Testis (tissue), 5 donors: ENCODE measurements at places on chromosomes 11 and 22. TPM values are rescaled to one million over a fixed set of nuclear protein-coding genes. Genes with fewer than 3 reads are reported as not detected.

ARL14EP gene
- polyA plus RNA-seq = 33.9 TPM

DLG2 gene
- 23.0 TPM for polyA plus RNA-seq

PPM1F gene
- polyA plus RNA-seq = 17.4 TPM

DNA sequence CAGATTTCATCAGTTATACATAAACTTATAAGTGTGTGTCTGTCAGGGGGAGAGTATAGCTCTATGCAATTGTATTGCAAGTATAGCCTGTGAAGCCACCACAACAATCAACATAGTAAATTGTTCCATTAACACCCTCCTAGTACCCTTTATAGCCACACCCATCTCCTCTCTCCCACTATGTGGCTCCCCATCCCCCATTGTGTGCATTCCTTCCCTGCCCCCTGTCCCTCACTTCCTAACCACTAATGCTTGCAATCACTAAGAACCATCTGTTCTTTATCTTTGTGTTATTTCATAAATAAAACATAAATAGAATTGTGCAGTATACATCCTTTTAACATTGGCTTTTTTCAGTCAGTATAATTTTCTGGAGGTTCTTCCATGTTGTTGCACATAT, 83.1 kb upstream of the SLC5A12 start:
- no peak for DNase-seq

DNA sequence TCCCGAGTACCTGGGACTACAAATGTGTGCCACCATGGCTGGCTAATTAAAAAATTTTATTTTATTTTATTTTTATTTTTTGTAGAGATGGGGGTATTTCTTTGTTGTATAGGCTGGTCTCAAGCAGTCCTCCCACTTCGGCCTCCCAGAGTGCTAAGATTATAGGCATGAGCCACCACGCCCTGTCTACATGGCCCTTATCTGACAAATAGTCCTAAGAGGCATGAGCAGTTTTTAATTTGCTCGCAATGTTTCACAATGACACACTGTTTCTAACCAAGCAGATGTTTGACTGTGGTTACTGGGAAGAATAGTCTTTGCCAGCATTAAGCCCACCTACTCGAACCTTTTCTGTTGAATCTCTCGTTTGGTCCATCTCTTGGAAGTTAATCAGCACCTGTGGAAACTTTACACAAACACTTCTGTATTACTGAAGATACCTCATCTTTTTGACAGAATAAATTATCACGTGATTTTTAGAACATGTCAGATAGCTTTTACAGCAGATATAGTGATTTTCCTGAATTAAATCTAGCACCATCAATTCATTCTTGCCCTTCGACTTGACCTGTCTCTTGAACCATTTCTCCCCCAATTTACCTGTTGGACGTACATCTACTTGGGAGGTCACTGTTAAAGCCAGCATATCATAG, 71.4 kb downstream of the MTMR3 start:
- no peak for DNase-seq

- DNase-seq = no peak
Measured at GRCh38 chr11:100602716-100603115, 84.4 kb upstream of the ARHGAP42 start.

GRCh38 chr22:31647523-31648320, 14.3 kb downstream of the PISD start:
- no peak for DNase-seq

DNA sequence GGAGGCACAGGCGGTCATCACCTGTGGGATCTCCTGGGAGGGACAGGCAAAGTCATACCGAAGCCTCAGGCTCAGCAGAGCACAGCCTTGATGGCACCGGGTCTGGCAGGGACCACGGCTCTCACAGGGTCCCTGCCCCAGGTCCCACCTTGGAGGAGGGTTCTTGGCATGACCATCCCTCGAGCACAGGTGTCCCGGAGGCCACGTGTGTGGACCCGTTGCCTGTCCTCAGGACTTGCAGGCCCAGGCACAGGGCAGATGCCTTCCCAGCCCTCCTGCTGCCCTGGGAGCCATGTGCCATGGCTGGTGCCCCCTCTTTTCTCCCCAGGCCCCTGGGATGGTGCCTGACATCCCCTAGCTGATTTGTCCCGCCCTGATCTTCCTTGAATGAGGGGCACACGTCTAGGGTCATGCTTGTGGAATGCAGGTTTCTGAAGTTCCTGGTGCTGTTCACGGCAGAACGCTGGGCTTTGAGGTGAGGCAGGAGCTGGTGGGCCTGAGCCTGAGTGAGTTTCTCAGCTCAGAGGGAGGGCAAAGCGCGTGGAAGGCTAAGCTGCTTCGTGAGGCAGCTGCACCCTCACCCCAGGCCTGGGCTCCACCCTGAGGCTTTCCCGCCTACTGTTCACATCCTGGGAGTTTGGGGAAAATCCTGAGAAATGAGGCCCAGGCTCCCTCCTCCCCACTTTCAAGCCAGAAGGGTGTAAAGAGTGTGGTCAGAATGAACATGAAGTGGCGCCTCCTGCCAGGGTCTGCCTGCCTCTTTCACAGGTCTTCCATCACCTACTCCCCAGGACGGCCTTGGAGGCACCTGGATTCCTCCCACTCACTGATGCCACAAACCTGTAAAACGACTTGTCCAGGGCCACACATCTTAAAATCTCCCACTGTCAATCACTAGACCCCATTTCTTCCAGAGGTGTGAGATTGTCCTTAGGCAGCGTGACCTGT, 325.8 kb upstream of the B3GAT1 start:
- DNase-seq = no peak

GRCh38 chr22:30340911-30341685, 14.4 kb upstream of the TBC1D10A start:
- peak; percentile 78 for DNase-seq

DNA sequence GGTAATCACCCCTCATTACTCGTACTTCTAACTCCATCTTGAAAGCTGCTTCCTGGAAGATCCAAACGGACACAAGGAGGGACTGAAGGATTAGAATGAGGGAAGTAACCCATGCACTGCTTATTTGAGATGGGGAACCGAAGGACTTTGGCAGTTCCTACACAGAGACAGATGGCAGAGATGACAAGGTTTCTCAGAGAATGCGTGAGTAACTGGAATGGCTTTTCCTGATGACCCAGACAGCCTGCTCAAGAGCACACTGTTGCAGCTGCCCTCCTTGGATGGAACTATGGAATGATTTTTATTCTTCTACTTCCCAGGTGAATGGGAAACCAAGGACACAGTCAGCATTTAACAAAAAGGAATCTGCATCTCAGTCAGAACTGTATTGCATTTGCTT, 7.3 kb downstream of the KCNJ11 start:
- no peak for DNase-seq

DNA sequence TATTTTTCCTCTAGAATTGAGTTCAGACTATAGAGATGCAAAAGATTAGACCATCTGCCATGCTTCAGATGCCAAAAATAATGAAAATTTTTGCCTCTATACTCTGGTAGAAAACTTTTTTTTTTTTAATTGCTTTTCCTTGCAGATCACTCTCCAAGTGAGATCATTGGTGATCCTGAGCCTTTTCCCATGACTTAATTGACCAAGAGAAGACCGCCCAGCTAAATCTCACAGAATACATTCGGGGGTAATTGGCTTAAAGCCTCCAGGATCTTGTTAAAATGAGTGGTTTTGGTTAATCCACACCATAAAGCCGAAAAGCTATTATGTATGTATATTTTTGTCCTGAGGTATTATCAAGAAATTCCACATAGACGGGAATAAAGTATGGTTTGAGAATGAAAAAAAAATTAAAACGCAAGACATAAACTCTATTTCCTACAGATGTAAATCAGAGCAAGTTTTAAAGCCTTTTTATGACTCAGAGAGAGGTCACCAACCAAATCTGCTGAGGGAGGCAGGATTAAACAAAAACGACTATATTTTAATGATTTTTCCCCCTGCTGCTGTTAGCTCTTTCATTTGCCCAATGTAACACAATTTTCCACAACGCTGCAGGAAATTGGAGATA, 64.0 kb downstream of the PARVA start:
- no peak for DNase-seq

GRCh38 chr11:65224930-65225278, 36.9 kb upstream of the POLA2 start:
- DNase-seq = peak; percentile 27

GRCh38 chr11:84899740-84900139, 727.4 kb downstream of the DLG2 start:
- DNase-seq = no peak

- DNase-seq = no peak
Measured at GRCh38 chr11:112290493-112290850, 29.8 kb upstream of the PLET1 start.

- DNase-seq = no peak
Measured at GRCh38 chr11:75593286-75593915, 31.3 kb downstream of the SERPINH1 start.

DNA sequence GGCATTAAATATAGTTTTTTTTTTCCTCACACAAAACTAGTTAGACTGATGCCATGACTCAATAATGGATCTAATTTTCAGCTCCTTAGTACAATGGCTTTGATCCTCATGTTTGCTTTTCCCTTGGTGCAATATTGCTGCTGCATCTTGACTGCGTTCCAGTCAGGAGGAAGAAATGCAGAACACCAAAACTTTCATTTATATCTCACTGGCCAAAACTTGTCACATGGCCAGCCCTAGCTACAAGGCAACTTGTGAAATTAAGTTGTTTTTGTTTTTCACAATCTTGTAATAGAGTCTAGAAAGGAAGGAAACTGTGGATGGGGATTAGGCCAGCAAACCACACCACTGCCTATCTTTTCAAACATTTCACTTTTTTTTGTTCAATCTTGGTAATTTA, 36.7 kb downstream of the SMC1B start:
- DNase-seq = peak; percentile 37

- no peak for DNase-seq
Measured at GRCh38 chr11:71535825-71536224, 2.0 kb upstream of the KRTAP5-8 start.

- DNase-seq = no peak
Measured at GRCh38 chr22:45995405-45996101, 18.6 kb upstream of the WNT7B start.

DNA sequence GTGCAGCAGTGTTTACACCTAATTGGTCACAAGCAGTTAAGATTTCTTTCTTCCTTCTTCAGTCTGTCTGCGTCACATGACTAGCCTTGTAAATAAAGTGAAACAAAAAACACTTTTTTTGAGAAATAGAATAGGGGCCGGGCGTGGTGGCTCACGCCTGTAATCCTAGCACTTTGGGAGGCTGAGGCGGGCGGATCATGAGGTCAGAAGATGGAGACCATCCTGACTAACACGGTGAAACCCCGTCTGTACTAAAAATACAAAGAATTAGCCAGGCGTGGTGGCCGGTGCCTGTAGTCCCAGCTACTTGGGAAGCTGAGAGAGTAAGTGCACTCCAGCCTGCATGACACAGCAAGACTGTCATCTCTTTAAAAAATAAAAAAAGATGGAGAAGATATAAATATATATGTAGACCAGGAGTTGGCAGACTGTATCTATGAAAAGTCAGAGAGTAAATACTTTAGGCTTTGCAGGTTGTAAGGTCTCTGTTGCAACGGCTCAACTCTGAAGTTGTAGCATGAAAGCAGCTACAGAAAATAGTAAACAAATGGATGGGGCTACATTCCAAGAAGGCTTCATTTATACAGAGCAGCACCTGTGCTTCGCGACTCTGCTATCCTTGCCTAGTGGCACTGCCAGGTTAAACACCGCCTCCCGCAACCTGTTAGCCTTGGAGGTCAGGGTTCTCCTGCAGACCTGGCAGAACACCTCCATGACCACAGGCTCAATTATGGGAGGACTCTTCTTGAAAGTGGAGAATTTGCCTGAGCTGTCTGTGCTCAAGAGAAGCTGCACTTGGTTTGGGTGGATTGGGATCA, 55.9 kb downstream of the PPP6R2 start:
- no peak for DNase-seq

DNA sequence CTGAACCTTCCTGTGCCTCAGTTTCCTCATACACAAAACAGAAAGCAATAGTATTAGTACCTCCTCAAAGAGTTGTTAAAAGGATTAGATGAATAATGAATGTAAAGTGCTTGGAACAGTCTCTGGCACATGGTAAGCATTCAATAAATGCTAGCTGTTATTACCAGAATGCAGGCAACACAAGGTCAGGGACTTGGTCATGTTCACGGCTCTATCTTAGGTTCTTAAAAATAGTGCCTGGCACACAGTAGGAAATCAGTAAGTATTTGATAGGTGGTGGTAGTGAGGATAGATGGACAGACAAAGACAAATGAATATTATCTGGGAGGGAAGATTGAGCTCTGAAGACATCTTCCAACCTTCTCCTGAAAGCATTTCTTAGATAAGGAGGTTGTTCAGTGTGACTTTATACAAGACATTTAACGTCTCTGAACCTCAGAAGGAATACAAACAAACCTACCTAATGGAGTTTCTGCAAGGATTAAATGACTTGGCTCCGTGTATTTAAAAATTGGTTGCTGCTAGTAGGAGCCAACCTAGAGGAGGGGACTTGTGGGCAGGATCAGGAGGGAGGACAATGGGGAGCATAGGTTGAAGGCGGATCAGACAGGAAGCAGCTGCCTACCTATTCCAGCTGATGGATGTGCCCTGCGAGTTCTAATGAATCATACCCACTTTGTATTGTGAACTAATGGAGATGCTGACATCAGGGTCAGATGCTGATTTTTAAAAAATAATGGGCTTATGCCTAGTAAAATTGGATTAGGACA, 94.1 kb downstream of the DBX1 start:
- DNase-seq = no peak

- no peak for DNase-seq
Measured at GRCh38 chr11:91078221-91078620, 855.4 kb upstream of the CHORDC1 start.

GRCh38 chr11:110027627-110028371, 65.4 kb upstream of the ZC3H12C start:
- no peak for DNase-seq

- no peak for DNase-seq
Measured at GRCh38 chr11:60989093-60989650, 17.7 kb downstream of the CD6 start.

- DNase-seq = no peak
Measured at GRCh38 chr11:74927496-74927895, 21.4 kb downstream of the XRRA1 start.

DNA sequence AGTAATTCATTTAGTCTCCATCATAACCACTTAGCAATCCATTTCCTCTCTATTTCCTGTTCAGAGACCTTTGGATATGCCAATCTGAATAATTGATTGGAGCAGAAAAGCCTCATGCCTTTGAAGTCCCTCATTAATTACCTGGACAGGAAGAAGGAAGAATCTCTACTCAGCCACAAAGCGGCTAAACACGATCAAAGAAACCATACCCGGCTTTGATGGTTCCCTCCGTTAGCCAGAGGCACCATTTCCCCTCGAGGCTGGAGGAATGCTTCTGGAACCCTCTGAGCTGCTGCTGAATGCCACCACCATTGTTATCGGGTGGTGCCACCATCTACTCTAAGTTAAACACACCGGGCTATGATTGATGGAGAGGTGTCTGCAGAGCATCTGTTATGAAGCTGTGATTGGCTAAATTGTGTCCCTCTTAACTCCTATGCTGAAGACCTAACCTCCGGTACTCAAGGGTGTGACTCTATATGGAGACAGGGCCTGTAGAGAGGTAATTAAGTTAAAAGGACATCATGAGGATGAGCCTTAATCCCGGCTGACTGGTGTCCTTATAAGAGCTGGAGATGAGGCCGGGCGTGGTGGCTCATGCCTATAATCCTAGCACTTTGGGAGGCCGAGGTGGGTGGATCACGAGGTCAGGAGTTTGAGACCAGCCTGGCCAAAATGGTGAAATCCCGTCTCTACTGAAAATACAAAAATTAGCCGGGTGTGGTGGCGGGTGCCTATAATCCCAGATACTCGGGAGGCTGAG, 168.6 kb downstream of the CTTN start:
- no peak for DNase-seq
